Anterior cingulate cortex (tissue), 58 donors: ENCODE measurements at places on chromosomes 11 and 22.

DNA sequence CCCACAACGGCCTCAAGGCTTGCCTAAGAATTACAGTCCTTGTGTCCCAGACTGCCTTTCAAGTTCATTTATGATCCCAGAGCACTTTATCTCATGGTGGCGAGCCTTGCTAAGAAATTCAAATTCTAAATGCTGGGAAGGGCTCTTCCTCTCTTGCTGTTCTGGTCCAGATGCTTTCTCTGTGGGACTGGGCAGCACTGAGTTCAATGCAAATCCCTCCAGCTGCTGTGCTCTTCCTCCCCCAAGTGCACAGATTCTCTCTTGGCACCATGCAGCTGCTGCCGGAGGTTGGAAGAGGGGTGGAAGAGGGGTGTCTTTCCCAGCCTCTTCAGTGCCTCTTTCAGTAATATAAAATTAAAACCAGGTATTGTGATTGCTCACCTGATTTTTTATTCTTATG is 828.0 kb downstream of the DLG2 start:
- DNase-seq: no peak

- no peak for DNase-seq
These were observed 16.2 kb upstream of the CASTOR1 start for GRCh38 chr22:30305519-30305905.

DNA sequence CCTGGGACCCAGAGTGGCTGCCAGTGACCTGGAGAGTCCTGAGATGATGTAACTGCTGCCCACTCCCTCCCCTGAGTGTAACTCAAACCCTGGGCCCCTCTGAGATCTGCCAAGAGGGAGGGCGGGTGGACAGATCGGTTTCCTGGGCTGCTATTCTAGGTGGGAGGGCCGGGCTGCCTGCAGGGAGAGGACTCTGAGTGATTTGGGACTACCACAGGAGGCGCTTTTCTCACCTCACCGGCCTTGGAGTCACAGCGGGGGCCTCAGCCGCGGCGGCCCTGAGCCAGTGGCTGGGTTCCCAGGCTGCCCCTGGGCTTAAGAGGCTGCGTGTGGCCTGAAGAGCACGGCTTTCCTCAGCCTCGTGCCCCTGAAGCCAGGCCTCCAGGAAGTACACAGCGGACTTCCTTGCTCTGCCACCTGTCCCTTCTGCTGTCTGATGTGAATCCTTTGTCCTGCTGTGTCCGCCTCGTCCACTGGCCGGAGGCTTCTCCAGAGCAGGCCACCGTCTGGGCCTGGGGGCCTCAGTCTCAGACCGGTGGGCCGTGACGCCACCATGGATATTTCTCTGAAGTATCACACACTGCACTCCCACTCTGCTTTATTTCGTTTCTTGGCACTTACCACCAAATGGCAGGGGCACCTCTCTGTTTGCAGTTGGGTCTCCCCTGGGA is 11.5 kb downstream of the RELT start:
- DNase-seq: no peak

GRCh38 chr11:132186699-132187098 is 816.3 kb downstream of the NTM start:
- DNase-seq: no peak

DNA sequence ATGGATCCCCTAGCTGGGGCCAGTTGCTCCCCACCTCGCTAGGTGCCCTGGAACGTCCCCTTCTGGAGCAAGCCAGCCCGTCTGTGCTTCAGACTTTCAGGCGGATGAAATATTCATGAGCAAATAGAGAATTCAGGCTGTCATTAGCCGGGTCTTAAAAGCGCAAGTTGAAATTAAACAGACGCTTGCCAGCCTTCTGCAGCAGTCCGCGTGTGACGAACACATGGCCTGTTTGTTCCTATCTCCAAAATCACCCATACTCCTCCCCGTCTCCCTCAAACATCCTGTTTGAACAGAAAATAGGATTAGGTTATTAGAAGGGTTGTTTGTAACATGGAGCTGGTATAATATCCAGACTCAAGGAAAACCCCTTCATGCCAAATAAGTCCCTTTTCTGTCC is 38.7 kb downstream of the MYO18B start:
- DNase-seq: no peak

- no peak for DNase-seq
These were observed 47.5 kb upstream of the GRAMD1B start for GRCh38 chr11:123382555-123383074.

DNA sequence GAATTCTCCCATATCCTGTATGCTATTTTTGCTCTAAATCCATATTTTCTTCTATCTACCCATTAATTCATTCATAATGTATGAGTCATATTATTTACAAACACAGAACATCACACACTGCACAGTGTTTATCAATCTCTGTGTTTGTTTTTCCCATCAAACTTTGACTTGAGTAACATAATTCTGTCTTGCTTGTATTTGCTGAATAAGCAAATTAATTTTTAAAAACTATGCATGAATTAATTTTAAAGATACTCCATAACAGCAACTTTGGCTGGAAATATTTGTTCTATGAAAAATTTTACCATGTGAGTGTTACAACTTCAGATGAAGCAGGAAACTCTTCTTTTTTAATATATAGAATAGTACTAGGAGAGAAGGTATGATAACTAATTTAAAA is 275.6 kb downstream of the GRM5 start:
- no peak for DNase-seq

GRCh38 chr11:126522152-126522551 is 166.7 kb downstream of the ST3GAL4 start:
- DNase-seq: no peak

GRCh38 chr11:16959602-16960001 is 54.6 kb downstream of the PLEKHA7 start:
- DNase-seq: no peak

DNA sequence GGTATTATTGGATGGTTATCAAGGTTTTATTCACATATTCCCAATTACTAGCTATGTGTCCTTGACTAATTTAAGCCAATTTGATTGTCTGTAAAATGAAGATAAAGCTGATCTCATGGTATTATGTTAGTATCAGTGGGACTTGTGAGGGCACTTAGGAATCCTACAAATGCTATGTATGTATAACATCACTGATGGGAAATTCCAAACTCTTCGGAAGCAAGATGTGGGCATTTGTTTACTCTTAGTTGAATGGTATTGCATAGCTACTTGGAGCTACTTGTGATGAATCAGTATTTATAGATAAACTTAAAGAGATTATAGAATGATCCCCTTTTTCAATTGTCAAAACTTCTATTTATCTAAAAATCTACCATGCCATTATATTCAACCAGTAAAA is 239.9 kb downstream of the CNTN5 start:
- no peak for DNase-seq

DNA sequence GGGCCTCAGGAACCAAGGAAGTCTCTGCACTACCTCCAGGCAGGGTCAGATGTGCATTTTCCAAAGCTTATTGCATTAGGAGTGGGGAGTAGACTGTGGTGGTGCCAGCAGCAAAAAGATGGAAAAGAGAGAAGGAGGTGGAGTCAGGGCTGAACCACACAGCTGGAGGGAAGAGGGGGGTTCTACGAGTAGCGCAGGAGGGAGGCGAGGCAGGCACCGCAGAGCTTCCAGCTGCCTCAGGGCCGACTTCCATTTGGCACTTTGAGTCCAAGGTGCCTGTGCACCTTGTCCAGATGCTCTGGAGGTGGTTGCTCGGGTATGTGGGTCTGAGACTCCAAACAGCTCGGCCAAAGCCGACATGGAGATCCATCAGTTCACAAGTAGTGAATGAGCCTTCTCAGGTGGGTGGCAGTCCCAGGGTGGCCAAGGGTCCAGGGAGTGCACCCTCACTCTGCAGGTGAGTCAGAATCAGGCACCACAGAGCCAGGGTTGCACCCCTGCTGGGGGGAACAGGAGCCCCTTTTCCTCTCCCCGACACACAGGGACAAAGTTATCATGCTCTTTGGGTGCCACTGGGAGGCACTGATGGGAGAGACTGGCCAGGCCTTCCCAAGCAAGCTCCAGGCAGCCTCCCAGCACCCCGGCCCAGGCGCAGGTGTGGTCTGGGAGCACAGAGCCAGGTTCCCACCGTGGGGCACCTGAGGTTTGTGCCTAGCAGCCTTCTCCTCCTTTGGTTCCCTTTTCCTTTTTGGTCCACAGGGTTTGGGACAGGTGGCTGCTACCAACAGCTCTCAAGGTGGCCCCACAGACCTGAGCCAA is 30.2 kb downstream of the GGT5 start:
- no peak for DNase-seq

DNA sequence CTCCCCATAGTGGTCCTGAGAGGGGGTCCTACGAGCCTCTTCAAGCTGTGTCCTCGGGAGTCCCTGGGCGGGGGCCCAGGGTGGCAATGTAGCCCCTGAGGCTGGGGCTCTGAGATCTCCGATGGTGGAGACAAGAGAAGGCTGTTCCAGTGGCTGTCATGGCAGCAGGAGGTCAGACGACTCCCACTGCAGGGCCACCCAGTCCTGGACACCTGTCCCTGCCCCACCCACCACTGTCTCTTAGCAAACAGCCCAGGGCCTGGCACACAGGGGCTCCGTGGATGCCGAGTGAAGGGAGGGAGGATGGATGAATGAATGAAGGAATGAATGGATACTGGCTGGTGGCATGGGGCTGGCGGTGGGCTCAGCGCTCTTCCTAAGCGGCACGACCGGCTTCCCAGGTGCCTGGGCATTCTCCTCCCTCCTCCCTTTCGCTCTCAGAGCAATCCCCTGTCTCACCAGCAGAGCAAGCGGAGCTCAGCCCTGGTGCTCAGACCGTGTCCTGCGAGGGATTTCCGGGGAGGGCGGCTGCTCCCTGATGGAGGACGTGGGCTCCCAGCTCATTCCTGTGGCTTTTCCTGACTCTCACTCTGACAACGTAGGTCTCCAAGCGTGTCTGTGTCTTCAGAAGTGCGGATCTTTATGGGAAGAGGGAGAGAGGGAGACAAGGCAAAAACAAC is 1272.6 kb downstream of the BRD1 start:
- DNase-seq: no peak

- DNase-seq: no peak
These were observed 28.7 kb downstream of the IGHMBP2 start for GRCh38 chr11:68932358-68932757.

GRCh38 chr22:48334971-48335370 is 1492.7 kb downstream of the BRD1 start:
- no peak for DNase-seq

DNA sequence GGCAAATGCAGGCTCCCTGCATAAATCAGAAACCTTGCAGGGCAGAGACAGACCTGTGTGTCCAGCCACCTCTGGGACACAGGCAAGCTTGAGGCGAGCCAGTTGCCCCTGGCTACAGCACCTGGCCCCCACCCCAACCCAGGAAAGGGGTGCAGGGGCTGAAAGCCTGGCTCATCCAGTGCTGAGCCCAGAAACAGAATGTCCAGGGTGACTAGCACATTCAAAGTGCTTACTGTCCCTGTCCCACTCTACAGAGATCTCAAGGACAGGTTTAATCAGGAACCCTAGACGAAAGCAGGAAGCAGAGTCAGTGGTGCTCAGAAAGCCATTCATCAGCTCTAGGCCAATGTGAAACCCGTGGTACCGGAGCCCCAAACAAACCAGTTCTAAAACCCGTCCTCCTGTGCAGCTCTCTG is 31.9 kb downstream of the PLEKHA7 start:
- no peak for DNase-seq

DNA sequence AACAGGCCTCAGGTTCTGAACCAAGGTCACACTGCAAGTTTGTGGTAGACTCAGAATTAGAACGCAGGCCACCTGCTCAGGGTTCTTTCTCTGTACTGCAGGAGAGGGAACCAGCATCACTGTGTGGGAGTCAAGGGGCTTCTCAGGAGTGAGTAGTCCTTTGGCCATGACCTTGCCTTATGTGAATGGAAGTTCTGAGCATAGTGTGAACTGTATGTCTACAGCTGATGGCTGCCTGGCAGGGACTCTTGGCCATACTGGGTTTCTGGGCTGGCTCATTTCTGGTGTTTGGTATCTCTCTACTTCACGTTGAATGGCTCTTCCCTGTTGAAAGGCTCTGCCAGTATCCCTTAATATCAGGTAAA is 40.1 kb upstream of the TUB start:
- DNase-seq: no peak
